Adipocyte (in vitro differentiated cells): ENCODE measurements at places on chromosomes 6 and 20.

DNA sequence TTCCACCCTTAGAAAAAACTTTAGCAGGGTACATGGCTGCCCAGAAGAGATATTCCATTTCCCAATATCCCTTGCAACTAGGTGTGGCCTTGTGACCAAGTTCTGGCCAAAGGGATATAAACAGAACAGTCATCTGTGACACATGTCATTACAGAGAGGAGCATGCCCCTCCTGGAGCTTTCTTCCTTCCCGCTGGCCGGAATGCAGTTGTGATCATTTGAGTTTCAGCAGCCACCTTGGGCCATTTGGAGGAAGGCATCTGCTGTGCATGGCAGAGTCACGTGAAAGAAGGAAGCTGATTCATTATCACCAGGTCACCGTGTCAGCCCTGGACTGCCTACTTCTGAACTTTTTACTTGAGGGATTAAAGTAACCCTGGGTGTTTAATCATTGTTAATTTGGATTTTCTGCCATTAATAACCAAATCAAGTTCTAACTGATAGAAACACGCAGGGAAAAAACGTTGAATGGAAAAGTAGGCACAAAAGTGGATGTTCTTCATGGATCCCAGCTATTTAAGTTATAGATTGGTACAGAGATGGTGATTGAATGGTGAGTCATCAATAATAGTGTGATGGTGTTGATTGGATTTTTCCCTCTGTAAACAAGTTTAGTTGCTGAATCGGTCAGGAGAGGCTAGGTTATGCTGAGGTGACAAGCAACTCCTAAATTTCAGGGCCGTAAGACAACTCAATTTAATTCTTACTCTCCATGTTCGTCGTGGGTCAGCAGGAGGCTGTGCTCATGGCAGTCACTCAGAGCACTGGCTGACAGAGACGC lies 80.7 kb upstream of the CCDC167 start:
- no peak for DNase-seq

- no peak for DNase-seq
Observed at GRCh38 chr6:160285541-160286105, 27.0 kb upstream of the SLC22A2 start.

DNA sequence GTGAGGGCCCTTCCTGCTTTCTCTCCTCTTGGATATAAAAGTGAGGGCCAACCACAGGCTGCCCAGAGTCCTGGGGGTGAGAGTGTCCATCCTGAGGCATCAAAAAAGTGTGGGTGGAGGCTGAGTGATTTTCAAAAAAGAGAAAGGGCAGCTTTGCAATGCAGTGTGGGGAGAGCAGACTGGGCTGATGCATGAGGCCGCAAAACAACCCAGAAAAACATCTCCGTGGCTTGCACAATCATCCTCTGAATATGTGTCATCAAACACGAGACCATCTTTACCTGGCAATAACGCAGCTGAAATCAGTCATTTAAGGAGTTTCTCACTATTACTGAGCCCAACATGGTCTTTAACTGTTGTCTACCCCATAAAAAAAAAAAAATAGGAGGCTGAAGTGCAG lies 191.2 kb upstream of the SOX4 start:
- DNase-seq: peak; percentile 62

GRCh38 chr6:79042088-79042798 lies 35.8 kb downstream of the PHIP start:
- no peak for DNase-seq

GRCh38 chr6:25476126-25476525 lies 175.9 kb upstream of the SCGN start:
- peak; percentile 43 for DNase-seq

GRCh38 chr6:116438590-116439448 lies 22.4 kb upstream of the CALHM6 start:
- peak; percentile 62 for DNase-seq

GRCh38 chr6:37099442-37099841 lies 70.5 kb upstream of the PIM1 start:
- peak; percentile 27 for DNase-seq

DNA sequence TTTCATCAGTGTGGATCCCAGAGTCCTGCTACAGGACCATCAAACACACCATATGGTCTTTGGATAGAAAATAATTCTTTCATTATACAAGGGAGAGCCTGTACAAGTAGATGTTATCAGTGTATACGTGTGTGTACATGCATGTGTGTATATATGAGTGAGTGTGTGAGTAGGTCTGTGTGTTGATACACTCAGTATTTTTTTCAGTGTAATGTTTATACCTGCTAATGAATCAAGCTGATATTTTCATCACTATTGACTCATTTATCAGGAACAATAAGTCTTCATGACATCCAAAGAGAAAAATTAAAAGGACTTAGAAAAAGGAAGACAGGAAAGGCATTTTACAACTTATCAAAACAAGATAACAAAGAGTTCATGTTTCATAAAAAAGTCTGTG lies 66.5 kb downstream of the EPM2A start:
- DNase-seq: no peak

- DNase-seq: no peak
Observed at GRCh38 chr6:130575557-130575956, 209.7 kb downstream of the TMEM200A start.

GRCh38 chr6:1215884-1216487 lies 95.9 kb upstream of the FOXQ1 start:
- no peak for DNase-seq

GRCh38 chr6:7640607-7641577 lies 50.9 kb downstream of the SNRNP48 start:
- peak; percentile 65 for DNase-seq

- DNase-seq: no peak
Observed at GRCh38 chr6:110748453-110748852, 66.8 kb downstream of the CDK19 start.

GRCh38 chr6:5764401-5764955 lies 242.2 kb downstream of the NRN1 start:
- peak; percentile 4 for DNase-seq
